ENCODE measurements at places on chromosomes 2 and 18.

- H3K27ac ChIP-seq = no peak overlapping the region
- 0 out of 2 replicates have a peak, but pooled peaks cover 3% of the 10 kb centered on the region for H3K27me3 ChIP-seq
- H3K4me1 ChIP-seq = no peaks in the 10 kb centered on the region
- no peak for DNase-seq
- no peaks in the 10 kb centered on the region for H3K36me3 ChIP-seq
Measured at GRCh38 chr2:25684577-25685473, 11.4 kb upstream of the DTNB start.

- H3K27ac ChIP-seq = no peak overlapping the region
- no peaks in the 10 kb centered on the region for H3K36me3 ChIP-seq
- peaks cover 8% of the 10 kb centered on the region for H3K4me1 ChIP-seq
Measured at GRCh38 chr2:176526995-176527901, 258.0 kb downstream of the MTX2 start.

DNA sequence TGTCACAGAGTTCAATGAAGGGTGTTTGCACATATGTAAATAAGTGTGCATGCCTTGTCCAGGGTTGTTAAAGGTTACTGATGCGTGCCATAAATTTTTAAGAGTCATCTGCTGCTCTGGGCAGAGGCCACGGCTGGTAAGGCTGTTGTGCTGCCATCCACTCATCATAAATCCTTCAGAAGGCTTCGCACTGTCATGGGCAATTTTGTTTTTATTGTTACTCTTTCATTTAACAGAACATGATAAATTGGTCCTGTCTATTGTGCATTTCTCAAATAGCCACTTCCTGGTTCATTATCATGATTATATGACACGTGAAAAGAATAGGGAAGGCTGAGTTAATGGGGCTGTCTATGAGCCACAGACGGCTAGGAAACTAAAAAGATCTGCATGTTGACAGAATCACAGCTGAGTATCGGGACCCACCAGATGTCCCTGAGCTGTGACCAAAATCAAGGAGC is 634.3 kb upstream of the SOX11 start:
- no peak overlapping the region for H3K27ac ChIP-seq
- H3K27me3 ChIP-seq = no peaks in the 10 kb centered on the region
- no peak for DNase-seq

GRCh38 chr2:26715528-26716270 is 23.2 kb downstream of the KCNK3 start:
- H3K27ac ChIP-seq = no peak overlapping the region
- no peaks in the 10 kb centered on the region for H3K36me3 ChIP-seq
- no peaks in the 10 kb centered on the region for H3K27me3 ChIP-seq
- no peak for DNase-seq
- peaks cover 8% of the 10 kb centered on the region for H3K4me1 ChIP-seq

GRCh38 chr2:17759805-17760204 is 5.9 kb downstream of the GEN1 start:
- H3K36me3 ChIP-seq = no peaks in the 10 kb centered on the region
- H3K27me3 ChIP-seq = no peaks in the 10 kb centered on the region
- no peak for DNase-seq
- H3K4me3 ChIP-seq = no peak overlapping the region

DNA sequence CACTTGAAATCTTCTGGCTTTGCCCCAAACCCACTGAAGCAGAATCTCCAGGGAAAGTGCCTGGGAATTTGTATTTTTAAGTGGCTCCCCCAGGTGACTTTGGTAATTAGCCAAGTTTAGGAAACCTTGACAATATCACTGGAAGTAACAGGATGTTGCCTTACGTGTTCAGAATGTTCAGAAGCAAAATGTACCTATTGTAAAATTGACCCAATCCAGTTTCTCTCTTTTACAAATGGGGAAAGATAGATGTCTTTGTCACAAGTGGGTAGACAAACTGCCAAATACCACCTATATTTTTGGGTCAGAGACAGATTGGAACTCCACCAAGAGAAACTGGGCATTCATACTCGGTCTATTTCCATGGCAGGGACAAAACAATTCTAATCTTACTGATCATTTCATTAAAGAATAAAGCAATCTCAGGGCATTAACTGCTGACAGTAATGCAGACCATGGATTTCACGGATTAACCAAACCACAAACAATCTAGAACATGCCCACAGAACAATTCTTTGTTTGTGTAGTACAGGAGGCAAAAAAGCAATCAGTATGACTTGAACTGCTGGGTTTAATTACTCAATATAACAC is 255.8 kb downstream of the ERBB4 start:
- H3K36me3 ChIP-seq = no peaks in the 10 kb centered on the region
- no peak for DNase-seq
- H3K4me1 ChIP-seq = peaks cover 10% of the 10 kb centered on the region
- no peaks in the 10 kb centered on the region for H3K27me3 ChIP-seq
- H3K4me3 ChIP-seq = no peak overlapping the region

- H3K4me1 ChIP-seq = no peaks in the 10 kb centered on the region
- H3K36me3 ChIP-seq = no peaks in the 10 kb centered on the region
- no peak for DNase-seq
- no peak overlapping the region for H3K27ac ChIP-seq
- H3K4me3 ChIP-seq = no peak overlapping the region
Measured at GRCh38 chr2:5093056-5093455, 599.1 kb upstream of the SOX11 start.

DNA sequence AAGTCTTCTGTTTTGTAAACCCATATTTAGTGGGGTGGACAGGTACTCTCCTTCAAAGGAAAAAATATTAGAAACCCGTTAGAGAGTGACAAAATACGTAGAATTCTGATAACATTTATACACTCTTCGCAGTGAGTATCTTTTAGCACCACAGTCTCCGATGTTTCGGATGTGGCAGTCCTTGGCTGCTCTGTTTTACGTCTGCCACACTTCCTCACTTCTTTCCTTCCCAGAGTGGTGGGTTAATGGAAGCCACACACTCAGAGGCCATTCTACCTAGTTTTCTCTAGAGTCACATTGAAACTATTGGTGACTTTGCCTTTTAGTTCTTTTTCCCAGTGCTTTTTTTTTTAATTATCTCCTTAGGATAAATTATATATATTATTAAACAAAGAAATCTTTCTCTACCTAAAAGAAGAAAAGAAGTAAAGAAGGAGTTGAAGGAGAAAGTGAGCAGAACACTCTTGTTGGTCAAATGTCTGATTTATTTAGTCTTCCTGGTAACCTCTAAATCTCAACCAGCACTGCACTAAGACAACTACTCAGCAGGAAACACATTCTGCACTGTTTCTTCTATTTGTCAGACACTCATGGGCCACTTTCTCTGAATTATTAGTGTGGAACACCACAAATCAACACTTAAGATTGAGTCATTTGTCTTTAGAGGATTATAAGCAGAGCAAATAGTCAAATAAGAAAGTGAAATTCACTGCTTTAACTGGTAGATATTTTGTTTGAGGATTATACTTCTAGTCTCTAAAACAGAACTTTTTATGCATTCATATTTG is 451.3 kb upstream of the TMEFF2 start:
- no peak for DNase-seq
- H3K4me3 ChIP-seq = no peak overlapping the region
- no peaks in the 10 kb centered on the region for H3K36me3 ChIP-seq
- H3K27me3 ChIP-seq = no peaks in the 10 kb centered on the region

GRCh38 chr2:199329466-199329865 is 128.3 kb downstream of the SATB2 start:
- H3K4me3 ChIP-seq = no peak overlapping the region
- no peak for DNase-seq
- peaks cover 17% of the 10 kb centered on the region for H3K36me3 ChIP-seq
- no peaks in the 10 kb centered on the region for H3K4me1 ChIP-seq
- no peaks in the 10 kb centered on the region for H3K27me3 ChIP-seq
- no peak overlapping the region for H3K27ac ChIP-seq

- no peaks in the 10 kb centered on the region for H3K36me3 ChIP-seq
- H3K27me3 ChIP-seq = no peaks in the 10 kb centered on the region
- H3K27ac ChIP-seq = no peak overlapping the region
- peaks cover 33% of the 10 kb centered on the region for H3K4me1 ChIP-seq
- no peak overlapping the region for H3K4me3 ChIP-seq
- DNase-seq = no peak
Measured at GRCh38 chr2:237480988-237481525, 6.0 kb upstream of the MLPH start.

DNA sequence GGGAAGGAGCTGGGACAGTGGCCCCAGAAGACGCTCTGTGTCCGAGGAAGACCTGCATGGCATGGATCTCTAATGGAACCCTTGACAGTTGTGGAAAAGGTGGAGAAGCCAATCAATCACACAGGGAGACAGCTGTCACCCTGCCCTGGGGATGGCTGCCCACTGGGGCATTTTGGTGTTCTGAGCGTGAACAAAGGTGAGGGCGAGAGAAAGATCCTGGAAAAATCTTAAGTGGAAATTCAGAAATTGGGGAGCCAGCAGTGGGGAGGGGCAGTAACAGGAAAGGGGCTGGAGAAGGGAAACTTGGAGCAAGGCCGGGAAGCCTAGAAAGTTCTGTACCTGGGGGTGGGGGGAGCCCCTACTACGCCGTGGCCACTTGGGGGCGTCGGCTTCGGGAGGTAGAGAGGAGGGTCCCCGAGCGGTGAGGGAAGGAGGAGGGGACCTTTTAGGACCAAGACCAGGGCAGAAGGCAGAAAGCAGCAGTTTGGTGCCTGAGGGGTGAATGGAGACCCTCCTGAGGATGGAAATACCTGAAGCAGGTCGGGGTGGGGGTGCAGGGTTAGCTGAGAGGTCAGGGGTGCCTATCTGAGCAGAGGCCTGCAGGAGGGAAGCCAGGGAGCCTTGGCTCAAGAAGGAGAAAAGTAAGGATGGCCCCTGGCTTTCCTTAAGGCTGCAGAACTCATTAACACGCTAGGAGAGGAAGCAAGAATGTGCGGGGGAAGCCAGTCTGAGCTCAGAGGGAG is 30.0 kb downstream of the NGEF start:
- H3K27ac ChIP-seq = no peak overlapping the region
- H3K4me3 ChIP-seq = no peak overlapping the region
- H3K27me3 ChIP-seq = no peaks in the 10 kb centered on the region
- H3K4me1 ChIP-seq = peaks cover 16% of the 10 kb centered on the region
- no peaks in the 10 kb centered on the region for H3K36me3 ChIP-seq
